ENCODE measurements at places on chromosomes 3 and 15. TPM values are rescaled to one million over a fixed set of nuclear protein-coding genes. Genes with fewer than 3 reads are reported as not detected.
A peak's percentile ranks its signal among the peaks of the same experiment; 100 is the strongest.

Gene ANKUB1
- polyA plus RNA-seq = not detected

Gene COL8A1
- 5.4 TPM for polyA plus RNA-seq

Gene GRM7
- polyA plus RNA-seq = 3.4 TPM

Gene XYLB
- 14.4 TPM for polyA plus RNA-seq

Gene C2CD4B
- polyA plus RNA-seq = 0.65 TPM

Gene RAP2B
- polyA plus RNA-seq = 7.9 TPM

Gene PCYT1A
- polyA plus RNA-seq = 47.4 TPM

Gene SYNM
- 1.6 TPM for polyA plus RNA-seq

Gene CAMKV
- 0.14 TPM for polyA plus RNA-seq

Gene CCDC66
- polyA plus RNA-seq = 31.2 TPM

Gene SLC9C1
- 0.60 TPM for polyA plus RNA-seq

Gene MCTP2
- 19.2 TPM for polyA plus RNA-seq

Gene ZNF770
- polyA plus RNA-seq = 65.3 TPM

Gene IQCF5
- polyA plus RNA-seq = not detected

- DNase-seq = no peak
Observed at GRCh38 chr15:89018207-89018606, 70.0 kb upstream of the ABHD2 start.

DNA sequence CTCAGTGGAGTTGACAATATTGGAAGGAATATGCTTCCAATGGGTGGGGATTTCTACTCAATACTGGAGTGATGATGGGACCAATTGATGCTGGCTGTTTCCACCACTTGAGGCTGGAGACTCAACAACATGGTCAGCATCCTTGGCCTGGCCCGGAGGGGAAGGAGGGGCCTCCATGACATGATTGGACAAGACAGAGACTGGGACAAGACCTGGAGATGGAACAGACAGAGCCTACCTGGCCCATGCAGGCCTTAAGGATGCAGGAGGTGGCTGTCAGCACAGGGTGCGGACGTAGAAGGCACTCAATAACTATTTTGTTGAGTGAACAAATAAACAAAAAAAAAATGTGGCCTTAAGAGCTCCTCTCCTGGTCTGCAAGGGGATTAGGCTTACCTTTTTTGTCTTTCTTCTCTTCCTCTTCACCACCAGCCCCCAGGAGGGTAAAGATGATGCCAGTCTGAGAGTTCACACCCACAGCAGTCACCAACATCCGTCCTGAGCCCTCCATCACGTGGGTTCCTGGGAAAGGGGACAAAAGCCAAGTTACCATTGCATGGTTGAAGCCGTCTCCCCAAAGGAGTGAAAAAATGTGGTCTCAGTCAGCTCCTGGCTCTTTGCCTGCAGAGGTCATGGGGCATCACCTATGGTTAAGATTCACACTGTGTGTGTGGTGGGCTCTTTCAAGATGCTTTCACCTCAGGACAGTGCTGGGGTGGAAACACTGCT, 67.1 kb upstream of the SEC13 start:
- peak; percentile 5 for DNase-seq

DNA sequence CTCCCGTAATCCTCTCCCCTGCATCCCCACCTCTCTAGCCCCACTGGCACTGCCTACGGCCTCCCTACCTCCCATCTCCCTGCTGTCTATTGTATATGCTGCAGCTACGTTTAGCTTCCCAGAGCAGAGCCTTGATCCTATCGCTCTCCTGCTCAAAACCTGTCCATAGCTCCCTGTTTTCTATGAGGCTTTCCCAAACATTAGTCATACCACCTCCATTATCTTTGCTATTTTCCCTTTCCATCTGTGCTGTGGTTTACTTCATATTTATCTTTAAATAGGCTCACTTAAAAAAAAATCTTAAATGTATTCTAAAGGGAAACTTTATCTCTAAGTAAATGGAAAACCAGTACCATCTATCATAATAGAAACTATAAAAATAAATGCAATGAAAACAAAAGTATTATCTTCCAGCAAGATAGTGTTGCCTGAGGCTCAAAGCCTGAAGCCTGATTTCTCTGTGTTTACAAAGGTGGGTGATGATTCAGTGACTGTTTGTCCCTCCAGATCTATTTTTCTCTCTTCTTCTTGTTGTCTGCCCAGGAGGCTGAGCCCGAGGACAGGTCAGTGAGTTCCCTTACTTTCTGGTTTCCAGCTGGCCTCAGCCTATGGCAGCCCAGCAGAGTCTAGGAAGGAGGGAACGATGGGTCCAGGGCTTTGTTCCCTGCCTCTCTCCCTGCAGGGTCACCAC, 397.1 kb upstream of the CFAP20DC start:
- DNase-seq = no peak

- DNase-seq = no peak
Observed at GRCh38 chr3:161291191-161291901, 70.2 kb downstream of the NMD3 start.

- no peak for DNase-seq
Observed at GRCh38 chr3:115286529-115287197, 139.6 kb upstream of the ZBTB20 start.

DNA sequence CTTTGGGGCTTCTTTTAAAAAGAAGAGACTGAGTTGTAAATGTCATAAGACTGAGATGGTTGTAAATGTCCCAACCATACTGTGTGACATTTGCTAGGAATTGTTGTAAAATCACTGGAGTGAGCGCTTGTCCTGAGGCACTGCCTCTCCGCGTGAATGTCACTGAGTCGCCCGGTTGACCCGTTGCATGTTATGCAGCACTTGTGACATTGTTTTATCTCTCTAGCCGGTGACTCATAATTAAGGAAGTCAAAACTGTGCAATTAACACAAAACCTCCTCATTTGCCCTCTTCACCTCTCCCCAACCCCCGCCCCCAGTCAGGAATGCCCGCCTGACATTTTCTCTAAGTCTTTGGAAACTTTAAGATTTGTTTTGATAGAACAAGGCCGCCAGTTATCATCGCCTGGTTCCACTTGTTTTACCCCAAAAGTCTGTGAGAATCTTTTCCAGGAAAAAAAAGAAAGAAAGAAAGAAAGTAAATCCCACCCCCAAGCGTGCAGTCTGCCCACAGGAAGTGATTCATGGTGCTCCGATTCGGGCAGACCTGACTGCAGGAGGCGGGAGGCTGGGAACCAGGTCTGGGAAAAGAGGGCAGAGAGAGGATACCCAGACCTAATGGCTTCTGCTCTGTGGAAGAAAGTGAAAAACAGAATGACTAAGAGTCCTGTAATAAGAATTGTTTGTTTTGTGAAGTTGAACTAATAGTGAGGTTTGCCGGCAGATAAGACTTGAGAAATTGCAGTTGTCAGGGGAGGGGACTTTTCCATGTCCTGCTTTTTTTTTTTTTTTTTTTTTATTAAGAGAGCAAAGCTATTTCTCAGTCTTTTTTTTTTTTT, 84.8 kb downstream of the SMAD3 start:
- no peak for DNase-seq

GRCh38 chr3:127849368-127849767, 27.1 kb upstream of the MGLL start:
- DNase-seq = no peak

DNA sequence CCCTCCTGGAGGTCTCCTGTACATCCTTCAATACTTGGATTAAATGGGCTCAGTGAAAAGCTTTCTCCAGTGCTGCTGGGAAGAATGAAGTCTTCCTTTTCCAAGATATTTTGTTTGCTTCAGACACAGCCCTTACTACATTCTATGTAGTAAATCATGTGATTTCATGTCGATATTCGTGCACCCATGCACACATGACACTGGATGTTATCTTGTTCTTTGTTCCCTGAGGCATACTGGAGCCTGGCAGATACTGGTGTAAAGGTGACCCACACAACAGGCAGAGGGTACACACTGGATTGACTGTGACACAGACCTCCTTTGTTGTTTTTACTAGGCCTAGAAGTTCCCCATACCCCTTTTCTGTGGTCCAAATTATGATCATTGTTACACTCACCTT, 40.3 kb upstream of the ATP2C1 start:
- no peak for DNase-seq

DNA sequence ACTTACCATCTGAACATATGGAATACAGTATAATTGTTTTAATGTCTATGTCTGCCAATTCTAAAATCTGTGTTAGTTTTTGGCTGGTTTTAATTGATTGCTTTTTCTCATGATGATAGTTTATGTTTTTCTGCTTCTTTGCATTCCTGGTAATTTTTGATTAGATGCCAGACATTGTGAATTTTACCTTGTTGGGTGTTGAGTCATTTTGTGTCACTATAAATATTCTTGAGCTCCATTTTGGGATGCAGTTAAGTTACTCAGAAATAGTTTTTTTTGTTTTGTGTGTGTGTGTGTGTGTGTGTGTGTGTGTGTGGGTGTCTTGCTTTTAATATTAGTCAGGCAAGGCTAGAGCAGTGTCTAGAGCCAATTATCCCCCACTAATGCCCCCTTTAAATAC, 818.8 kb upstream of the NR2F2 start:
- DNase-seq = no peak

- DNase-seq = no peak
Observed at GRCh38 chr3:47313341-47314055, 30.8 kb downstream of the KLHL18 start.

GRCh38 chr15:38520035-38520434, 44.6 kb downstream of the RASGRP1 start:
- DNase-seq = no peak

DNA sequence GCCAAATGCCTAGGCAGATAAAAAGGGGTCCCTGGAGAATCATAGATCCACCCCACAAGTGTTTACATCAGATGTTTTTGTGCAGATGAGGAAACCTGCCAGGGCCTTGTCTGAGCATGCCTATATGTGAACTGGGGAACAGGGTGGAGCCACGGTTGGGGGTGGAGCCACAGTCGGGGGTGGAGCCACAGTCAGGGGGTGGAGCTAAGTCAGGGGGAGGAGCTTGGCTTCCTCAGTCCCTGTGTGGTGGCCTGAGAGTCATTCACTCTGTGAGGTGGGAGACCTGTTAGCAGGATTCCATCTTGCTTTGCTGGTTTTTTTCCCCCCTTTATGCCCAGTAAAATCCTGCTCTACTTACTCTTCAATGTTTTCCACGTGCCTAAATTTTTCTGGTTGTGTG, 57.8 kb upstream of the TGFBR2 start:
- no peak for DNase-seq

DNA sequence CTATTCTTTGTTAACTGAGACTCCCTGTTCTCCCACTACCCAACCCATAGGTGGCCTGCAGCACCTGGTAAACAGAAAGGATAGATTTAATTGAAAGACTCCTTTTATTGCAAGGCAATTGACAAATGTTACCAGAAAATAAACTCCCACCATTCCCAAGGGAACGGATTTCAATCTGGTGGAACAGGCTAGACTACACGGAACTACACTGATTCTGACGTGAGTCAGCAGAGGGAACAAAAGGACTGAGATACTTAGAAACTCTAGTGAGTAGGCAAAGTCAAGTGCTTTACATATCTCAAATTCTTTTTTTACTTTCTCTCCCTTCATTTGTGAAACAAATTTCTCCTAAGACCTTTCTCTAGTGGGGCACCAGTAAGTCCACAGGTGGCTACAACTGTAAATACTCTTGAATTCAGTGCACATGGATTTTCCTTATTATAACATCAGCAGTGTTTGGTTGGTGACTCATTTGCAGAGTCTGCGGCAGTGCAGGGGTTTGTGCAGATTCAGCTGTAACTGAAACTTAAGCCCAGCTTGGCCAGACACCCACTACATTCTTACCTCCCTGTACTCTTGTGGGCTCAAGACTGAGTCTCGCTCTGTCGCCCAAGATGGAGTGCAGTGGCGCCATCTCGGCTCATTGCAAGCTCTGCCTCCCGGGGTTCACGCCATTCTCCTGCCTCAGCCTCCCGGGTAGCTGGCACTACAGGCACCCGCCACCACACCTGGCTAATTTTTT, 34.3 kb upstream of the PLSCR2 start:
- no peak for DNase-seq

GRCh38 chr15:49686599-49686998, 65.8 kb downstream of the DTWD1 start:
- no peak for DNase-seq

GRCh38 chr3:148379763-148380382, 317.8 kb upstream of the AGTR1 start:
- no peak for DNase-seq

GRCh38 chr3:131898346-131898745, 136.5 kb downstream of the CPNE4 start:
- DNase-seq = no peak

GRCh38 chr15:52019394-52020220, 588 bp downstream of the MAPK6 start:
- no peak for DNase-seq

GRCh38 chr3:170749765-170750477, 120.1 kb downstream of the RPL22L1 start:
- DNase-seq = no peak

- DNase-seq = no peak
Observed at GRCh38 chr15:48336940-48337339, 5.7 kb downstream of the DUT start.

DNA sequence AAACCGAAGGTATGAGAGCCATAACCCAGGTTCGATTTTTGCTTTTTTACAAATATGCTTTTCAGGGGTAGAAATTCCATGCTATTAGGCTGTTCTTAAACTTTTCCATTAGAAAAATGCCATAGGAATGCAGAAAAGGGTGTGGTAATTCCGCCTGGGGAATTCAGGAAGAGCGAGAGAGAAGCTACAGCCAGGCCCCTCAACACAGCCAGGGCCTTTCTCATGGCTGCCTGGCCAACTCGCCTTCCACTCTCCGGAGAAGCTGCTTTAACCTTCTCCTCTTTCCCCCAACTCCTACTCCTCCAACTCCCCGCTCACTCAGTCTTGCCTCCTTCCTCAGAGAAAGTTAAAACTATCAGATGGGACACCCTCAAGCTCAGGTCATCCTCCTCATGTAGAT, 9.1 kb upstream of the TICRR start:
- no peak for DNase-seq

DNA sequence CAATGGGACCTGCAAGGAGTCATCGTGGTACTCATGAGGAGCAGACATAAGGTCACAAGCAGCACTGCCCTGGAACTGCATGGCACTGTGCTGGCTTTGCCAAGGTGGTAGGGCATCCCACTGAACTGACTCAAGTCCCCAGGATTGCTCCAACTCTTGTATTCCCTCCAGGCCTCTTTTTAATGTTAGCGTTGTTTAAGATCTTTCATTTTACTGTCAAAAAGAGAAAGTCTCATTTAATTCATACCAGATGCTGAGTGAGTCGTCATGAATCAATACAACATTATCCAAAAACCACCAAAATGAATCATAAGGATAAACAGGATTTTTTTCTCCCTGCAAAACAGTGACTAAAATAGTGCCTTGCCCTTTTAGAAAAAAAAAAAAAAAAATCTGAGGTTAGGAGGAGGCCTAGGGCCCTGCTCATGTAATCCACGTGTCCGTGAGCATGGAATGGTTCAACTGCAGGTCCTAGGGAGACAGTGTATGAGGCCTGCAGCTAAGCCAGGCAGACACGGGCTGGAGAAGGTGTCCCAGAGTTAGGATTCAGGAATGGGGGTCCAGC, 36.7 kb upstream of the BLM start:
- DNase-seq = no peak

- DNase-seq = no peak
Observed at GRCh38 chr3:180657094-180657493, 22.2 kb downstream of the CCDC39 start.

GRCh38 chr3:24678421-24678865, 183.8 kb upstream of the THRB start:
- DNase-seq = no peak

- no peak for DNase-seq
Observed at GRCh38 chr15:62653122-62653521, 389.4 kb upstream of the TPM1 start.

All from left renal cortex interstitium (tissue), 4 donors.